ENCODE measurements at places on chromosomes 11 and 22. TPM values are rescaled to one million over a fixed set of nuclear protein-coding genes. Genes with fewer than 3 reads are reported as not detected.

Gene TRIM49
- total RNA-seq, result not detected

Gene ACR
- not detected for total RNA-seq

Gene MIOX
- total RNA-seq, result not detected

Gene SLC43A1
- 29.7 TPM for total RNA-seq

GRCh38 chr11:63491240-63491587 lies 247 bp upstream of the PLAAT5 start:
- DNase-seq, result no peak

DNA sequence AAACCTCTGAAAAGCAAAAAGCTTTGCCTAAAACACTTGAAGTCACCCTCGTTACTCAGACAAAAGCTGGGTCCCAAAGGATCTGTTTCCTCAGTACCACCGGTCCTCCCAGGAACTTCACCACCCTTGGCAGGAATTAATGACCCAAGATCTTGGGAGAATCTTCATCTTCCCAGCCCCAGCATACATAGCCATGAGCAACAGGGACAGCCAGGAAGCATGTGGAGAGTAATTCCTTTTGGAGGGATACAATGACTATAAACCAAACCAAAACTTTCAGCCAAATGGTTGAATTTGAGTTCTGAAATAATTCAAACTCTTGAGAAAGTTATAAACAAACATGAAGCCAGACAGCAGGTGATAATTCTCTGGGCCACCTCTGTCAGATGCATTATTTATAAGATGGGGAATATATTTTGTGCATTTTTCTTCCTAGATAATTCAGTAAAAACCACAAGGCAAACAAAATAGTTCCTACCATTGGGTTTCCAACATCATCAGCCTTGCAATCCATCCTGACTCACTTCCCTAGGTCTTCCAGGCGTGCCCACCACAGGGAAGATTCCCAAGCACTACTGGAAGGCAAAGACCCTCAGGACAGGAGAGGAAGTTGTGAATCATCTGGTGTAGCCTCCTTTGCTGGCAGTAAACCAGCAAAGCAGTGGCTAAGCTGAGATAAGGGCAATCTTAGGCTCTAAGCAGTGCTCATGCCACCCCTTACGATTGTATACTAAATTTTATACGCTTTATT lies 71.7 kb upstream of the DRD2 start:
- DNase-seq, result no peak

GRCh38 chr11:126841999-126842398 lies 158.6 kb downstream of the KIRREL3 start:
- DNase-seq, result no peak

Data from activated naive CD4-positive, alpha-beta T cell treated with anti-CD3 and anti-CD28 coated beads for 36 hours (primary cell).